ENCODE measurements at places on chromosomes 6 and 20.

GRCh38 chr6:85461798-85462170, 11.9 kb downstream of the NT5E start:
- DNase-seq, result no peak

- no peak for DNase-seq
Observed at GRCh38 chr6:36546308-36546919, 865 bp downstream of the STK38 start.

GRCh38 chr6:72657407-72658197, 35.7 kb downstream of the KCNQ5 start:
- no peak for DNase-seq

GRCh38 chr20:37757550-37757949, 63.7 kb downstream of the CTNNBL1 start:
- no peak for DNase-seq

- no peak for DNase-seq
Observed at GRCh38 chr6:145012039-145012662, 723.2 kb downstream of the EPM2A start.

- DNase-seq, result no peak
Observed at GRCh38 chr20:11281240-11281639, 607.4 kb upstream of the JAG1 start.

GRCh38 chr20:48880981-48881657, 40.4 kb upstream of the ARFGEF2 start:
- DNase-seq, result no peak

DNA sequence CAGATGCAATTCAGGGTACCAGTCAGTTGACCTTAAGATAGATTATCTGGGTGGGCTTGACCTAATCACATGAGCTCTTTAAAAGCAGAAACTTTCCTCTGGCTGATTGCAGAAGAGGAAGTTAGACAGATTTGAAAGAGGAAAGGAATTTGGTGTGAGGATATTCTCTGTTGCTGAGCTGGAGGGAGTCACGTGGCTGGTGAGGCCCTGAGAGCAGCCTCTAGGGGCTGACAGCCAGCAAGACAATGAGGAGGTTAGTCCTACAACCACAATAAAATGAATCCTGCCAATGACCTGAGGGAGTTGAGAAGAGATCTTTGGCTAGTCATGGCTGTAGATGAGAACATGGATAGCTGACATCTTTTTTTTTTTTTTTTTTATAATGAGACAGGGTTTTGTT, 87.0 kb upstream of the B3GAT2 start:
- DNase-seq, result no peak

- DNase-seq, result no peak
Observed at GRCh38 chr20:5402903-5403531, 86.3 kb upstream of the PROKR2 start.

GRCh38 chr6:136464874-136465273, 85.3 kb downstream of the MAP7 start:
- DNase-seq, result no peak

- no peak for DNase-seq
Observed at GRCh38 chr6:98039904-98040607, 757.0 kb upstream of the MMS22L start.

GRCh38 chr6:120945905-120946594, 388.2 kb downstream of the TBC1D32 start:
- DNase-seq, result no peak

GRCh38 chr6:90758741-90759140, 171.9 kb upstream of the MAP3K7 start:
- no peak for DNase-seq

GRCh38 chr6:140217283-140217682, 842.8 kb upstream of the CITED2 start:
- DNase-seq, result no peak

GRCh38 chr6:139984317-139984716, 609.9 kb upstream of the CITED2 start:
- DNase-seq, result no peak

- DNase-seq, result no peak
Observed at GRCh38 chr6:134930463-134930862, 19.4 kb downstream of the ALDH8A1 start.

GRCh38 chr20:10498200-10498599, 63.1 kb downstream of the SLX4IP start:
- no peak for DNase-seq

DNA sequence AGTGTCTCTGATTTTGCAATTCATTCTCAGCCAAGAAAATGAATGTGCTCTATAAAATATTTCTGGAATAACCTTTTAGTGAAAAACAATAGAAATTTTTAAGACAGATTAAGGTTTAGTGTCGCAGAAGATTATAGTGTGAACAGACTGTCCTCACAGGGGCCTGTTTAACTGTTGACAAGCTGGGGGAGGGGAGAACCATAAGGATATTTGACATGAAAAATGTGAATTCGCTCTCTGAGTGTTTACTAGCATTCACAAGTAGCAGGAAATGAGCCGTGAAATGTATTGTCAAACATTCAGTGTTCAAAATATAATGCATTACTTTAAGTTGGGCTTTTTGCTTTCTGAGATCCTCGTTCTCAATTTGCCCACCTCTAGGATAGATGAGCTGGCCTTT, 134.8 kb upstream of the TSHZ2 start:
- DNase-seq, result no peak

DNA sequence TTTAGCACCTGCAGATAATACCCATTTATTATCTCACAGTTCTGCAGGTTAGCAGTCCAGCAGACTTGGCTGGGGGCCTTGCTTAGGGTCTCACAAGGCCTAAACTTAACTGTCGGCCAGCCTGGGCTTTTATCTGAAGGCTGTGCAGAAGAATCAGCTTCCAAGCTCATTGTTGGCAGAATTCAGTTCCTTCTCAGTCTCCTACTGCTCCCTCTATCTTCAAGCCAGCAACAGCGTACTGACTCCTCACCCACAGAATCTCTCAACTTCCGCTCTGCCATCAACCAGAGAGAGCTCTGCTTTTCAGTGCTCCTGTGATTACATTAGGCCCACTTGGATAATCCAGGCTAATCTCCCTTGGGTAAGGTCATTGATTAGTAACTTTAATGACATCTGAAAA, 30.2 kb upstream of the NHSL1 start:
- no peak for DNase-seq

- no peak for DNase-seq
Observed at GRCh38 chr20:53425941-53426340, 167.7 kb downstream of the ZNF217 start.

GRCh38 chr6:15585760-15586214, 77.0 kb downstream of the DTNBP1 start:
- DNase-seq, result no peak

DNA sequence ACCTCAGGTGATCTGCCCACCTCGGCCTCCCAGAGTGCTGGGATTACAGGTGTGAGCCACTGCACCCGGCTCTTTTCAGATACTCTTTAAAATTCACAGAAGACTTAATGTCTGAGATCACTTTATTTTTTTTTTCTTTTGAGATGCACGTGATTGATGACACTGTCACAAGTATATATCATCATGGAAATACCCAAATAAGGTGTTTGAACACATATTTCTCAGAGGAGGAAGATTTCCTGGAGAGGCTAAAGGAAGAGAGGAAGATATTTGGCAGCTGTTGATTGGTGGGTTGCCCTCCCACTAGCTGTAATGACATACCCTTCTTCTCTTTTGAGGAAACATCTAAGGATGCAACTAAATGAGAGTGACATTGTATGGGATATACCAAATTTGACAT, 225.9 kb upstream of the CITED2 start:
- no peak for DNase-seq

DNA sequence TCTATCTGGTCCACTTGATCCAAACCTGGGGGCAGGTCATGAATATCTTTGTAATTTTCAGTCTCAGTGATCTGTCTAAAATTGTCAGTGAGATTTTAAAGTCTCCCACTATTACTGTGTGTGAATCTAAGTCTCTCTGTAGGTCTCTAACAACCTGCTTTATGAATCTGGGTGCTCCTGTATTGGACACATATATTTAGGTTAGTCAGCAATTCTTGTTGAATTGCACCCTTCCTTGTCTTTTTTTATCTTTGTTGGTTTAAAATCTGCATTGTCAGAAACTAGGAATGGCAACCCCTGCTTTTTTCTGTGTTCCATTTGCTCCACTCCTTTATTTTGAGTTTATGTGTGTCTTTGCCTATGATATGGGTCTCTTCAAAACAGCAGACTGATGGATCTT, 140.7 kb downstream of the ASCC3 start:
- no peak for DNase-seq

DNA sequence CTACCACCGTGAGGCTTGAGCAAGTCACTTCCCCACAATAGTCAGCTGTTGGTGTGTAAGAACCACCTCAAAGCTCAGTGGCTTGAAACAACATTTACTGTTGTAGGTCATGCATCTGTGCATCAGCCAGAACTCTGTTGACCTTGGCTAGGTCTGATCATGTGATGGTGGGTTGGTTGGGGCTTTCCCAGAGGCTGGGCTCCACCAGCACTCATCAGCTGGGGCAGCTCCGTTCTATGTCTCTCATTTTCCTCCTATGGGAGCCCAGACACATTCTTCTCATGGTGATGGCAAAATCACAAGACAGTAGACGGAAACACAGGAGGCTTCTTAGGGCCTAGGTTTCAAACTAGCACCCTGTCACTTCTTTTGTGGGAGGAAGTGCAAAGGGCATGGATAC, 42.8 kb upstream of the PSMF1 start:
- no peak for DNase-seq

DNA sequence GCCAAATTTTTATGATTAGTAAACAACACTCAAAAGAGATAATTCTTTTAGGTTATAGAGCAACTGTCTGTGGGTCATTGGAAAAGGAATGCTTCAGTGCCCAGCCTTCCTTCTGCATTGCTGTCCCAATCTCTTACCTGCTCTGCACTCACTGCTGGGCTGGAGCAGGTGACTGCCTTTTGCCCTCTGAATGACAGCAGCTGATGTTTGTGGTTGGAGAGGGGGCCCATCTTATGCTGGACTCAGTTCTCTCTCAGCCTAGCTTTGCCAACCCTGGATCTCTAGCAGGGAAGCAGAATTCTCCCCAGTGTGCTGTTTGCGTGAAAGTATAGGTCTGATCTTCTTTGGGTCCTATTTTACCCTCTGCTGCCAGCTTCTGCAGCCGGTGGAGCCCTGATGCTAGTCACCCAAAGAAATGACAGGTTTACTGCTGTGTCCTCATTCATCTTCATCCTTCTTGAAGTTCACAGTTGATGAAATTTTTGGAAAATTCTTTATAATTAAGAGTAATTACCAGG, 193.5 kb downstream of the ARID1B start:
- no peak for DNase-seq

DNA sequence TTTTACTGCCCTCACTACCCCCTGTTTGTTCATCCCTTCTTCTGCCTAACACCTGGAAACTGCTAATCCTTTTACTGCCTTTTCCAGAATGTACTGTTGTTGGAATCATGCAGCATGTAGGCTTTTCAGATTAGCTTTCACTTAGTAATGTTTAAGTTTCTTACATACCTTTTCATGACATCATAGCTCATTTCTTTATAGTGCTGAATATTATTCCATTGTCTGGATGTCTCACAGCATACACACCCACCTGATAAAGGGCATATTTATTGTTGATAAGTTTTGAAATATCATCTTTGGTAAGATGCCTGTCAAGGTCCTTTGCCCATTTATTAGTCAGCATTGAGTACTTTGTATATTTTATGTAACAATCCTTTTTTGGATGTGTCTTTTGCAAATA, 588.2 kb upstream of the NRSN1 start:
- no peak for DNase-seq

DNA sequence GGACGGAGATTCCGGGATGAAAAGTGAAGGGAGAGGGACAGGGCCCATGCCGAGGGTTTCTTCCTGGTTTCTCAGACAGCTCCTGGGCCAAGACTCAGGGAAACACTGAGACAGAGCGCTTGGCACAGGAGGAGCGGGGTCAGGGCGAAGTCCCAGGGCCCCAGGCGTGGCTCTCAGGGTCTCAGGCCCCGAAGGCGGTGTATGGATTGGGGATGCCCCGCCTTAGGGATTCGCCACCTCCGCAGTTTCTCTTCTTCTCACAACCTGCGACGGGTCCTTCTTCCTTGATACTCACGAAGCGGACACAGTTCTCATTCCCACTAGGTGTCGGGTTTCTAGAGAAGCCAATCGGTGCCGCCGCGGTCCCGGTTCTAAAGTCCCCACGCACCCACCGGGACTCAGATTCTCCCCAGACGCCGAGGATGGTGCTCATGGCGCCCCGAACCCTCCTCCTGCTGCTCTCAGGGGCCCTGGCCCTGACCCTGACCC, 55.0 kb upstream of the HLA-A start:
- DNase-seq, result no peak

- DNase-seq, result no peak
Observed at GRCh38 chr6:40914005-40914404, 125.0 kb downstream of the UNC5CL start.

GRCh38 chr6:111973118-111973761, 80.7 kb upstream of the CCN6 start:
- no peak for DNase-seq

GRCh38 chr6:36594816-36595643, 868 bp downstream of the SRSF3 start:
- DNase-seq, result no peak

DNA sequence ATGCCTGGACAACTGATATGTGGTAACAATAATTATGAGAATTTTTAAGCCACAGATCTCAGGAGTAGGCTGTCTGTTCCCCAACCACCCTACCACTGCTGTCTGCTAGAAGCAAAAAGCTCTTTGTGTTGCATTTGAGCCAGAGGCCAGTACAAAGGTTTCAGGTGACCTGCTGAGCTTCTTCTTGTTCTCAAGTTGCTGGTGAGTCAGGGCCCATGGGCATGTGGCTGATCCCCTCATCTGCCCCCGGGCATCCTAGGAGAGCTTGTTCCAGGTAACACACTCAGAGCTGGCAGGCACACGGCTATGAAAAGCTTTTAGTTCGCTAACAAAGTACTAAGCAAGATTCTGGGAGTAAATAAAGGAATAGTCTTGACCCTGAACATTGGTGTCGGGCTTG, 285.3 kb downstream of the CDC5L start:
- no peak for DNase-seq

DNA sequence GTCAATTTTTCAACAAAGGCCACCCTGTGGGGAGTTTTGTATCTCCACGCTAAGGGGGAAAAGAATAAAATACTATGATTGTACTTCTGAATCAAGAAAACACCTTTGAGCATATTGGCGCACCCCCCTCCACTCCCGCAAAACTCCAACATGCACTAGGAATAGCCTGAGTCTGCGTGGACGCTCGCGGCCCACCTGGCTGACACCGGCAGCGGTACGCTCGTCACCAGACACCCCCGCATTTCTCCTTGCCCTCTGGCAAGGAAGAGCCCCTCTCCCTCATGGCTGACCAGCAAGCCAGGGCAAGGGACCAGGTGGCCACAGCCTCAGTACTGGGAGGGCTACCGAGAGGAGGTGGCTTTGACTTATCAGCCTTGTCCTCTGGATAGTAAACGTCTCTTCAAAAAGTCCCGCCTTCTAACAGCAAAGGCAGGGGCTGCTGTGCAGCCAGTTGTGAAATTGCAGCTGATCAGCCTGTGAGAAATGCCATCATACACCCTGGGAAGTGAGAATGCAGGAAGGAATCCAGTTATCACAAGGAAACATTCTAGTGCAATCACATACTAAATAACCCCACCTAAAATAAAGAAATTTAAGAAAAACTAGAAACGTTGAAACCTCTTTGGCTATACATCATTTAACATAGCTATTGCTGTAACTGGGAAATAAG, 84.2 kb downstream of the HUS1B start:
- no peak for DNase-seq
